Left forelimb (tissue), 1 donor: ENCODE measurements at places on chromosomes 1 and 21.

- DNase-seq: no peak
These were observed 8.5 kb upstream of the CPT2 start for GRCh38 chr1:53188099-53188498.

DNA sequence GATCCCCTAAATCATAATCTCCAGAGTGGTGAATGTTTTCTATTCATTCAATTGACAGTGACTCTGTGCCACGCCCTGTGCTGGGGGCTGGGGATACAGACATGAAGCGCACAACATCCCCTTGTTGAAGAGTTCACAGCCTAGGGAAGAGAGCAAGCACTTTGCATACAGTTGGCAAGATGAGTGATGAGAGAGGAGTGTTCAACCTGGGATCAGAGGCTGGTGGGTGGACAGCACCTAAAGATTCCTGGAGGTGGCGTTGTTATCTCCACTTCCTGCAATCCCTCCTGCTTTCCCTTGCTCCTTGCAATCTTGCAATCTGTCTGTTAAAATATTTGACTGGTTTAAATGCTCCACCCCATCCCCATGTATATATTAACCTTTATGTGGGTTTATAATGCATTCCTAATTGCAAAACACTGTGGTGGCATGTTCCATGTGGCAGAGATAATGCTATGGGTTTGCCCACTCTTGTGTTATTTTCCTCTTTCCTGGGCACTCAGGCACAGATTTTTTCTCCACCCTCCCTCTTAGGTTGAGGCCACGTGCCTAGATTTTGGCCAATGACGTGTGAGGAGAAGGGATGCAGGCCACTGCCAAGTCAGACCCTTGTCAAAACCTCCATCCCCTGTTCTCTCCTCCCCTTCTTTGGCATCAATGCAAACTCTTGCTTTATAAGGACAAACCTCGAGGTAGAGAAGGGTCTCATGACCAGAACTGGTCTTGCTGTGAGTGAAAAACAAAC, 36.2 kb upstream of the GADD45A start:
- no peak for DNase-seq

- DNase-seq: no peak
These were observed 102.1 kb downstream of the LMX1A start for GRCh38 chr1:165254376-165254775.

GRCh38 chr21:29674343-29674742, 265.5 kb downstream of the GRIK1 start:
- no peak for DNase-seq

DNA sequence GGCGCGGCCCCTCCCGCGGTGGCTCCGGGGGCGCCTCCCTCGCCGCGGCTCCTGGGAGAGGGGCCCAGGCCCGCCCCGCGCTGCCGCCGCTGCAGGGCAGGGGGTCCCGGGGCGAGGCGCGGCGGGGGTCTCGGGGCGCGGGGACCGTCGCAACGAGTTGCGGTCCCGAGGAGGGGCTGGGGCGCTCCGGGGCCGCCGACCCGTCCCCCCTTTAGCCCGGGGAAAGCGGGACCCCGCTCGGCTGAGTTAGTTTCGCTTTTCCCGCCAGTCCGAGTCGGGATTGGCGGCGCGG, 493 bp downstream of the SPSB1 start:
- DNase-seq: no peak
